NK-92 treated with Interleukin-12 subunit alpha and Interleukin-12 subunit beta, amount 100 ng/mL, for 24 hours (cell line): ENCODE measurements at places on chromosomes 5 and 9.
A peak's percentile ranks its signal among the peaks of the same experiment; 100 is the strongest.

- DNase-seq = no peak
These were observed 28.7 kb downstream of the DNM1 start for GRCh38 chr9:128231638-128232527.

GRCh38 chr9:30382271-30382670 is 2002.2 kb upstream of the ACO1 start:
- DNase-seq = no peak

- DNase-seq = no peak
These were observed 105.7 kb upstream of the FAM120A start for GRCh38 chr9:93345643-93346230.

DNA sequence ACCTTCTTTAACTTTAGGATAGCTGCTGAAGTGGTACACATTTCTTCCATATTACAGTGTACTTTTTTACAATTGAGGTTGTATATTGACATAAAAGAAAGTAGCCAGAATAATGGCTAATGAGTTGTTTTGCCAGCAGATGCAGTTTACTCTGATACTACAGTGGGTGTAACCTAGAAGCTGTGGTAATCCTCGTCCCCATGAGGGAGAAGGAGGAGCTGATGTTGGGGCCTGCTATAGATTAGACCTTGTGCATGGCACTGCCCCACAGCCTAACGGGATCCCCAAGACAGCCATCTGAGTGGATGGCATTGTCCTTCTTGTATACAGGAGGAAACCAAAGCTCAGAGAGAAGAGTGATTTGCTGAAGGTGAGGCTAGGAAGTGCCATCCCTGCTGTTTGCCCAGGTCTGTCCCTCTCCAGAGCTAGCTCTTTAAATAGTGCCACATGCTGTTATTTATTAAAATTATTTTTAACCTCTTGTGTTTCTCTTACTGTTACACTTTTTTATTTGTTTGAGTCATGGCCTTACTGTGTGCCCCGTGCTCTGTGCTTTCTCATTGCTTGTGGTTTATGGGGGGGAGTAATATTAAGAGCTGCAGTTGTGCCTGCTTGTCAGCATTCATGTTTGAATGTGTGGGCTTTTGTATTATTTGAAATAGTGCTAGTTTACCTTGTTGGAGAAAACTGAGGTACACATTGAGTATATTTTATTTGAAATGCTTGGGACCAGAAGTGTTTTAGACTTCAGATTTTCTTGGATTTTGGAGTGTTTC is 65.3 kb downstream of the ICE1 start:
- no peak for DNase-seq

DNA sequence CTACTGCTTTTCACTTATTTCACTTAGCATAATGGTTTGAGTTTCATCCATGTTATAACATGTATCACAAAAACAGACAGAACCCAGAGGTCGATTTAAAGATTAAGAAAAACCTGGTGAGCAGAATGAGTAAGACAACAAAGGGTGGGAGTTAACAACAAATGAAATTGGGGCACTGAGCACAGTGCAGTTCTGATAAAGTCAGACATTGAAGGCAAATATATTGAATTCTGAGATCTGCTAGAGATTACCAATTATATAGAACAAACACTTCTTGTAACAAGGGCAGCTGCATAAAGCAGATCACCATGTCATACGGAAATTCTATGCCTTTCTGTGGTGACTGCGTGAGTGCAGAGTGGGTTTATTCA is 517.3 kb upstream of the RORB start:
- DNase-seq = no peak

DNA sequence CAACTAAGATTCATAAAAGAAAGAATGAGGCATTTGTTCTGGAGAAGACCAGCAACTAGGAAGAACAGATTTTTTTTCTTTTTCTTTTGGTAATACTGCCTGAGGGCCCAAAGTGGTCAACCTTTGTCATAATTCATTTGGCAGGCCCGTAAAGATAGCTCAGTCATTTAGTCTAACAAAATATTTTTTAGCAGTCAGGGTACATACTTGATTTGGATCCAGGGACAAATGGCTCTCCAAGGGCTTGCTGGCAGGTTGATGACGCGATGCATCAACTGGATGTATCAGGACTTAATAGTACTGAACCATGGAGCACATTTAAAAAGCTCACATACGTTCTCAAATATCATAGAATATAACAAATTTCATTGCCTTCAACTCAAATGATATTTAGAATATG is 203.4 kb upstream of the ZNF608 start:
- DNase-seq = no peak

GRCh38 chr5:90557871-90558270 is 726 bp upstream of the ADGRV1 start:
- DNase-seq = no peak

- DNase-seq = no peak
These were observed 127.0 kb upstream of the VLDLR start for GRCh38 chr9:2494562-2494961.

- DNase-seq = no peak
These were observed 67.7 kb upstream of the SPOCK1 start for GRCh38 chr5:137566780-137567179.

DNA sequence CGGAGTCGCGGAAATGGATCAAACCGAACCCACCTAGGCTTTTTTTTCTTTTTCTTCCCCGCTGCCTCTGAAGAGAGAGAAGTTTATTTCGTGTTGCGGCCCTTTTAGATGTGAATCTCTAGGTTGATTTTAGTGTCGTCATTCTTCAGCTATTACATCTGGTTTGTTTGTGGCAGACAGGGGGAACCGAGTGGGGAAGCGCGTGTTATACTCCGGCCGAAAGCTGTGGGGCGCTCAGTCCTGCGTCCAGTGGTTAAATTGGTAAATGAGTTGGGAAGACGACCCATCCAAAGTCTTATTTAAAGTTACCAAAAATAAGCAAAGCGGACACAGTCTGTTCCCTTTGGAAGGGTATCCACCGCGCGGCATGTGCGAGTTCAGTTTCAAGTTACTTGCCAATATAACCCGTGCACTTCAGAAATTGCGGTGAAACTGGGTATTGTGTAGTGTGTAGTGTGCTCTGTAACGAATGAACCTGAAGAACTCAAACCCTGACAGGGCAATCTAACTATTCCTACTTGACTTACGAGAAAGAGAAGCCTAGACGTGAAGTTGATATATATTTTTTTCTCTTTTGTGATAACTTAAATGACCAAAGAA is 1.3 kb downstream of the MAN2A1 start:
- DNase-seq = peak; percentile 45

DNA sequence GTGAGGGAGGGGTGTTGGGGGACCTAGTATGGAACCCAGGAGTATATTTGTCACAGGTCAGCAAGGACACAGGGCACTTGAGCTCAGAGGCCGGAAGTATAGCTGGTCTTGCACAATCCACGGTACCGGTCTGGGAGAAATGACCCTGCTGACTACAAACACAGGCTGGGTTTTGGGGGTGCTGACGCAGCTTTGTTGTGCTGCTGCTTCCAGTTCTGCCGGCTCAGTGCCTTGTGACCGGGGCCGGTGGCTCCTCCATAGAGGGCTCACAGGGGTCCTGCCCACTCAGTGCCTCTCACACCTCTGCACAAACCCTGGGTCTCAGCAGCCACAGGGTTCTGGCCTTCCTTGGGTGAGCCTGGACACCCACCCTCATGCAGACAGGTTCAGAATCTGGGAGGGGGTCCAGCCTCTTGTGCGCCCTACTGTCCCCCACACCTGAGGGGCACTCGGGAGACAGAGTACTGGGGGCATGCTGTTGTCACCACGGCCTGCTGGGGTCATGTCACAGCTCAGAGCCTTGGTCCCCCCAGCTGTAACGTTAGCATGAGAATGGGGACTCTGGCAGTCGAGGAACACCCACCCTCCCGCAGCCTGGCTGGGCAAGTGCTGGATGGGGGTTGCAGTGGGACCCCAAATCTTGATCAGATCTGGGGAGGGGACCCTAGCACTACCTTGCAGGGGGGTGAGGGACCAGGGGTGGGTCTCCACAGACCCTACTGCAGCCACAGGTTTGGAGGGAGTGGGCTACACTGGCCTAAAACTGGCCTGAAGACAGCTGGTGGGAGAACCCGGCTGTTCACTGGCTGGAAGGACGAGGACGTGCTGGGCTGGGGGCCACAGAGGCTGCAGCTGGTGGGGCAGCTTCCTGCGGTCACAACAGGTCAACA is 17.7 kb downstream of the NINJ1 start:
- DNase-seq = no peak

GRCh38 chr9:113573046-113573958 is 109.8 kb downstream of the RGS3 start:
- no peak for DNase-seq

- no peak for DNase-seq
These were observed 154.2 kb upstream of the HMHB1 start for GRCh38 chr5:143657647-143658285.

DNA sequence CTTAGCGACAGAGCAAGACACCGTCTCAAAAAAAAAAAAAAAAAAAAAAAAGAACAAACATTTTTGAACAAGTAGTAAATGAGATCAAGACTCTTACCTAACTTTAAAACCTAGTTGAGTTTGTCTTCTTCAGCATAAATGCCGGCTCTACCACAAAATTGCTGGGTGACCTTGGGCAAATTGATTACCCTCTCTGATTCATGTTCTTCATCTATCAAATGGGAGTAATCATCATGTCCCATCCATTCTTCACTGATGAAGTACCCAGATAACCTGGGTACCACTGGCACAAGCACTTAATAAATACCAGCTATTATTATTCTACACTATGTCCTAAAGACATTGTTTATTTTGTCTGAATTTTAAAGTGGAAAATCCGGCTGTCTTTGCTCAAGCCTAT is 96.3 kb downstream of the ATPSCKMT start:
- no peak for DNase-seq

GRCh38 chr9:4207881-4208615 is 91.8 kb downstream of the GLIS3 start:
- no peak for DNase-seq

DNA sequence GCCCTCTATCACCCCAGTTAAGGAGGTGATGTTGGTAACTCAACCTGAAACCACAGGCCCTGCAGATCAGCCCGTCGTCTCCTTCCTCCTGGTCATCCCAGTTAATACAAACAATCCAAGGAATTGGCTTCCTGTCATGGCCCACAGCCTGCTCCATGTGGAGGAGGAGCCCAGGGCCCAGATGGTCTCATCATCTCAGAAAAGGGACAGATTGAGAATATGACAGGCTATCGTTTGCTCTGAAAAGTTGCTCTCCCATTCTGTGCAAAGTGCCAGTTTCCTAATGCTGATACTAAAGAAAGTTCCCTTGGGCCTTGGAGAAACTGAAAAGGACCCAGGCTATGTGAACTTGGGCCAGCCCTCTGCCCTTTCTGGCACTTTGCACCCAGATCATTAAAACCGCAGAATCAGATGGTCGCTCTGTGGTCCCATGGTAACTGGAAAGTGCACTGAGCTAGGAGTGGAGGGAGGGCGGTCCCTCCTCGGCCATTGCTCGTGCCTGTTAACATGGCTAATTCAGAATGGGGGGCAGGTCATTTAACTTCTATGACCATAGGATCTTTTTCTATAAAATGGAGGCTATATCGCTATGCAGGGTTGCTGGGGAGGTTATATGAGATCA is 675 bp upstream of the SPAAR start:
- no peak for DNase-seq

- no peak for DNase-seq
These were observed 71.2 kb downstream of the LURAP1L start for GRCh38 chr9:12846035-12846434.

DNA sequence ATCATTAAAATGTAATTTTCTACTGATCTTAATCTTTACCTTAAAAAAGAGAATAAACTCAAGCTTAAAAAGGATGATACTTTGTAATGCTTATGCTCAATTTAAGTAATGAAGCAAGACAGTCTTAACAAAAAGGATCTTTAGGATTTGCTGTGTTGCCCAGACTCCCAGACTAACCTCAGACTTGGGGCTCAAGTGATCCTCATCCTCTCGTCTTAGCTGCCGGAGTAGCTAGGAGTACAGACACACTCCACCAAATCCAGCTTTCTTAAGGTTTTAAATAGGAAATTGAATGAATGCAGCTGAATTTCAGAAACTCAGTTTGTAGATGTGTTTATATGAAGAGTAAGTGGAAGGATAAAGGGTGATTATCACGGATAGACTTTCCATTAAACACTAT is 400.5 kb upstream of the DAB2 start:
- no peak for DNase-seq

DNA sequence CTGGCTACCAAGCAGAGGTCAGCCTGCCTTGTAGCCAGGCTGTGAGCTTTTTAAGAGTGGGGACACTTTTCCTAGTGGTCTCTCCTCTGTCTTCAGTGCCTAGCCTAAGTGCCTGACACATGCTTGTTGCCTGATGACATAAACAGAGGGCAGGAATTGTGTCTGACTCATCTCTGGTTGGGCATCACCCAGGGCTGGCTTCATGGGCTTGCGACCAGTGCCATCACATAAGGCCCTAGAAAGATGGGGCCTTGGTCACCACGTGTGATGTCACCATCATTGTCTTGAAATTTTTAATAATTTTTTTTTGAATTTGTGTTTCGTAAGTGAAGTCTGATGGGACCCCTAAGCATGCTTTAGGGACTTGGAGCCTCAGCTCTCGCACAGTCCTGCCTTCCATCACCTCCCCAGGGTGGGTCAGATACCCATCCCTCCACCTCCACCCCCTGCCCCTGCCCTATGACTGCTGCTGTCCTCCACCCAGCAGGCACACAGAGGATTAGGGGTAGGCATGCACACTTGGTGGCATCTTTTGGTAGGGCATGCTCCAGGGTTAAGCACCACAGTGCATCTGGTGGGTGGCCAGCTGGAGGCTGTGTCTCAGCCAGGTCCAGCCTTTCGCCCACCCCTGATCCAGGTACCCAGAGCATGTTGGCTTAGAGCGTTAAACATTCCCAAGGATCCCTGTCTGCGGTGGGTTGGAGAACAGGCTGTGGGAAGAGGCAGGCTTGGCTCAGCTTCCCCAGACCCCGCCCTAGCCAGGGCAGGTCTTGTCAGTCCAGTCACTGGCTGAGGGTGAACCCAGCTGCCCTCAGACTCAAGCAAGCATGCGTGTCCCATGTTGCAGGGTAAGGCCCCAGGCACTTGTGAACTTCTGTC is 80.1 kb upstream of the SH3PXD2B start:
- no peak for DNase-seq

DNA sequence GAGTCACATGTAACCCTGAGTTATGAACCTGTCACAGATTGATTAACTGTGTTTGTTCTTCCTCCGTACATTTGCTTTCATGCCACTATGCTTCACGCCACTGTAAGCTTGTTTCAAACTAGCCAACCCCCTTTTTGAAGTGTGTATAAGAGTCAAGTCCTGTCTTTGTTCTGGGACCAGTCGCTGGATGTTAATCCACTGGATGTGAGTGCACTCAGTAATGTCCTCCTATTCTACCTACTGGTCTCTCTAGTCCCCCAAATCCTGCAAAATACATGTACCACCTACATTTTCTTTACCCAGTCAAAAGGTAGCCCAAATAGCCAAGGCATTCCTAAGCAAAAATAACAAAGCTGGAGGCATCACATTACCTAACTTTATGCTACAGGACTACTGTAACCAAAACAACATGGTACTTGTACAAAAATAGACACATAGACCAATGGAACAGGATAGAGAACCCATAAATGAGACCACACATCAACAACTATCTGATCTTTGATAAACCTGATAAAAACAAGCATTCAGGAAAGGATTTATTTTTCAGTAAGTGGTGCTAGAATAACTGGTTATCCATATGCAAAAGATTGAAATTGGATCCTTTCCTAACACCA is 1139.1 kb upstream of the SEMA6A start:
- no peak for DNase-seq

- no peak for DNase-seq
These were observed 2.6 kb downstream of the FOXD1 start for GRCh38 chr5:73445665-73446630.

GRCh38 chr9:132637801-132638200 is 32.0 kb downstream of the DDX31 start:
- no peak for DNase-seq

GRCh38 chr5:13325765-13326164 is 618.7 kb downstream of the DNAH5 start:
- no peak for DNase-seq
